ENCODE measurements at places on chromosomes 16 and 17.

DNA sequence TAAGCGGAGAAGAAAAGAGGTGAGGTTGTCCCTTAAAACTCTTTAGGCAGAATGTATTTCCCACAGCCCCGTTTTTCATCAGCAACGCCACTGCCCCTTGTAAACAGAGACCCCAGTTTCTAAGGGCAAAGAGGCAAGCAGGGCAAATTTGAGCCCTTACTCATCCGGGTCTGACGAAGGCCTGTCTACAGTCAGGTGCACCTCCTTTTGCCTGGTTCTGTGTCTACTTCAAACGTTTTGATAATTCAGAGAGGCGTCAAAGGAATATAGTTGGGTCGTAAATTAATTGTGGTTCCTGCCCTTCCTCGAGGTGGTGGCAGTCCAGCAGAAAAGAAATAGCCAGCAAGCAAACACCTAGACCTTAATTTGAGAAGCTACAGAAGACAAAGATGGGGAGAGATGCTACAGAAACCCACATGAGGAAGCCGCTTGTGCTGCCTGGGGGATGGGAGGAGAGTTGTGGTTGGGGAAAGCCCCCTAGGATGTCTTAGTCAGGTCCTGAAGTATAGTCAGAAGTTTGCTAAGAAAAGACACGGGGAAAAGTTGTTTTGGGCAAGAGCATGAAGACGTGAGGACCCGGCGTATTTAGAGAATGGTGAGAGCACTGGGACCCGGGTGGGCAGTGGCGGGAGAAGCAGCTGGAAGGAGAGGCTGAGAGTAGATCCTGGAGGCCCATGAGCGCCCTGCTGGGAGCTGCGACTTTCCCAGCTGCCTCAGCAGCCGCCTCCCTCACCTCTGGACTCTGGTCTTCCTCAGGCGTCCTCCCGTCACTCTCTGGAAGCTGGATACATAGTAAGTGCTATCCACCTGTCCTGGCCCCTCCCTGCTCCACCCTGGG is 2.4 kb downstream of the FBRS start:
- no peak for DNase-seq

DNA sequence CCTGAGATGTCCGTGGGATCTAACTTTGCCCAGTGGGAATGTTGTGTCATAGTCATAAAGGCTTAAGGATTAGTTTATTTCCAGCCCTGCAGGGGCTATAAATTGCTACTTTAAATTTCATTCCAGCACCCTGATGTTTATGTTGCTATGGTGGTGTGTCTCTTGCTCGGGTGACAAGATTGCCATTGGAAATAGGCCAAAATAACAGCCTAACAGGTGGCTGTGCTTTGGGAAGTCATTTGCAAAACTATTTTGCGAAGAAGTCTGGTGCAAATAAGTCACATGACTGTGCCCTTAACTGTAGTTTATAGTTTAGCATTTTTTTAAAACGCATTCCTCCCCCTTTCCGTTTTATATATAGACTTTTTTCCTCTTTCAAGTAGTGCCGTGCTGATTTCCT is 23.1 kb downstream of the PITPNC1 start:
- DNase-seq = no peak

- DNase-seq = no peak
Measured at GRCh38 chr17:3989041-3989886, 25.0 kb upstream of the ATP2A3 start.

- no peak for DNase-seq
Measured at GRCh38 chr17:4017377-4017776, 53.1 kb upstream of the ATP2A3 start.

DNA sequence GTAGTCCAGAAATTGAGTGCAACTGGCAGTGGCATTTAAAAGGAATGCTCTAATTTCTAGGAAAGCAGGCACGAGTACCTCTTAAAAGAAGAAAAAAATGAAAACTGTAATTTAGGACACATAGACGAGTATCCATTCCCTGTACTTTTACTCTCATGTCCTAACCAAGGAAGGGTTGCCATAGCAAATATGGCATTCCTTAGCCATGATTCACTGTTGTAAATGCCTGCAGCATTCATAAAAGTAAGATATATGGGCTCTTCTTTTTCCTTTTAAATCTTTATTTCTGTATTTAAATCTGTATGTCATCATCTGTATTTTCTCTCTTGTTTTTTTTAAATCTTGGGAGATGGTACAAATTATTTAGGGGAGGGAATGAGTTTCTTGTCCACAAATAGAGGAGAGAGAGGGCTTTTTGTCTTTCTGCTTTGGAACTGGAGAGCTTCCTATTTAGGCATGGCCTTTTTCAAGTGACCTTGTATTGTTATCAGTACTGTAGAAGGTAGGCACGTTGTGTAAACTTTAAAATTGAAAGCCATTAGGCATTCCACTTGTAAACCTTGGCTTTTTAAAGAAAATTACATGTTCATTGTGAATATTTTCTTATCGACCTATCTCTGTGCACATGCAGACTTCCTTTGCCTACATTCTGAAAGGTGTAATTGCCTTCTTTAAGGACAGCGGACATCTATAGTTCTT is 50.0 kb downstream of the TENT4B start:
- DNase-seq = no peak

DNA sequence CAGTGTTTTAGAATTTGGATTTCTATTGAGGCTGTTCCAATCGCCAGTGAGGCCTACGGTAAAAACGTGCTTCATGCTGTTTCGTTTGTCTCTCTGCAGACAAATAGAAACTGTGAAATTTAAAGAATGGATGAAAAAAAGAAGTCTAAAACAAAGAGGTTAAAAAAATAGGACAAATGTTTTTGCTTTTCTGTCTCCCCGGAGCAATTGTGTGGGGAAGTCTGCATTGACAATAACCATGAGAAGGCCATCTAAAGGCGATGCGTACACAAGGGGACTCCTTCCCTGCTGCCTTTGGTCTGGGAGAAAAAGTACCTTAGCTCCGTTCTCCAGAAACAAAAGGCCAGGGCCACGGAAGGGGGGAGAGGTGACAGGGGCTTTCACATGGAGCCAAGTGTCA is 4.6 kb upstream of the ZFHX3 start:
- DNase-seq = no peak
